ENCODE measurements at places on chromosomes 7 and 10.

GRCh38 chr10:113434950-113435349, 117.9 kb upstream of the HABP2 start:
- no peak for DNase-seq

- no peak for DNase-seq
Measured at GRCh38 chr7:122686360-122686878, 12.5 kb downstream of the RNF133 start.

- DNase-seq, result no peak
Measured at GRCh38 chr10:50927522-50928189, 42.2 kb upstream of the A1CF start.

DNA sequence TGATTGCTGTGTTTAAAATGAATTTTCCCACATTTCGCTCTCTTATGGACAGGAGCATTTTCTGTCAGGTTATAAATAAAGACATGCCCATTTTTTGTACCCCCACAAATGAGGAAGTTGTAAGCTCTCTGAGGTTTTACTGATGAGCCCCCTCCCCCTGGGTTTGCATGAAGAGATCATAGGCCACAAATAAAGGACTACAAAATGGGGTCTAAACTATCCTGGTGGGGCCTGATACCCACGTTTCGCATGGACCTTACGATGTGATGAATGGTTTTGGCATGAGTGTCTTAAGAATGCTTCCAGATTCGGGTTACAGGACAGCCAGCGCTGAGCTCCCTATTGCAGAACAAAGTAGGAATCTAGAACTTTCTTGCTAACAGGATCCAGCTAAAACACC, 5.8 kb downstream of the IKZF1 start:
- DNase-seq, result no peak

- DNase-seq, result peak; percentile 93
Measured at GRCh38 chr7:137882261-137882668, 35.5 kb upstream of the DGKI start.

DNA sequence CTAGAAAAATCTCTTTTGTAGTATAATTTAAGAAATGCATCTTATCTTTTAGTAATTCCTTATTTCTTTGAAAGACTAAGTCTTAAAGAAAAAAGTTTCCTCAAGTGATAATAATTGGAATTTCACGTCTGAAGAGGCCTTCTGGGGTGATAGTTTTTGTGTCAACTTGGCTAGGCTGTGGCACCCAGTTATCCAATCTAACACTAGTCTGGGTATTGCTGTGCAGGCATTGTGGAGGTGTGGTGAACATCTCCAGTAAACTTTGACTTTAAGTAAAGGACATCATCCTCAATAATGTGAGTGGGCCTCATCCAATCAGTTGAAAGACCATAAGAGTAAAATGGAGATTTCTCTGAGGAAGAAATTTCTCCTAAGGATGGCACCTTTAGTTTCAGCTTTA, 2.3 kb upstream of the TUBAL3 start:
- no peak for DNase-seq

- DNase-seq, result no peak
Measured at GRCh38 chr7:21383227-21384220, 44.4 kb upstream of the SP4 start.

GRCh38 chr7:49294611-49295010, 370.3 kb downstream of the CDC14C start:
- no peak for DNase-seq

GRCh38 chr10:5595095-5595494, 70.3 kb downstream of the CALML3 start:
- DNase-seq, result no peak

Data from H54 (cell line).